Stimulated activated CD8-positive, alpha-beta memory T cell treated with anti-CD3 and anti-CD28 coated beads, Interleukin-7, amount 100 ng/mL, for 1 hour (primary cell): ENCODE measurements at places on chromosomes 3 and 15.

DNA sequence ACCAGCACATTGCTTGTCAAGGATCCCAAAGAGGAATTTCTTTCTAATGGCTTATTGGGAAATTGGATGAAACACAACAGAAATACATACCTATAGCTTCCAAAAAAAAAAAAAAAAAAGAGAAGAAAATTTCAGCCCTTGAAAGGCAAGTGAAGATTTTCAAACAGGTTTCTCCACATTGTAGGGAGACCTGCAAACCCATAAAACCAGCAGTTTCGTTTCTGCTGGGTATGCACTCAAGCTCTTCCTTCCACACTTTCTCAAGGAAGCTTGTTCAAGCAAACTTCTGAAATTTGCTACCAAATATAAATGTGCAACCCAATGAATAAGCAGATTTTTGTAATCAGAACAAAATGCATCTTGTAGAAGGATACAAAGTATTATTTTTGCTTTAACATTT, 15.9 kb upstream of the SH3BP5 start:
- DNase-seq: no peak

- DNase-seq: no peak
These were observed 149.3 kb downstream of the CACNA1D start for GRCh38 chr3:53643757-53644156.

- DNase-seq: no peak
These were observed 6.6 kb upstream of the ATP10A start for GRCh38 chr15:25869701-25870100.

DNA sequence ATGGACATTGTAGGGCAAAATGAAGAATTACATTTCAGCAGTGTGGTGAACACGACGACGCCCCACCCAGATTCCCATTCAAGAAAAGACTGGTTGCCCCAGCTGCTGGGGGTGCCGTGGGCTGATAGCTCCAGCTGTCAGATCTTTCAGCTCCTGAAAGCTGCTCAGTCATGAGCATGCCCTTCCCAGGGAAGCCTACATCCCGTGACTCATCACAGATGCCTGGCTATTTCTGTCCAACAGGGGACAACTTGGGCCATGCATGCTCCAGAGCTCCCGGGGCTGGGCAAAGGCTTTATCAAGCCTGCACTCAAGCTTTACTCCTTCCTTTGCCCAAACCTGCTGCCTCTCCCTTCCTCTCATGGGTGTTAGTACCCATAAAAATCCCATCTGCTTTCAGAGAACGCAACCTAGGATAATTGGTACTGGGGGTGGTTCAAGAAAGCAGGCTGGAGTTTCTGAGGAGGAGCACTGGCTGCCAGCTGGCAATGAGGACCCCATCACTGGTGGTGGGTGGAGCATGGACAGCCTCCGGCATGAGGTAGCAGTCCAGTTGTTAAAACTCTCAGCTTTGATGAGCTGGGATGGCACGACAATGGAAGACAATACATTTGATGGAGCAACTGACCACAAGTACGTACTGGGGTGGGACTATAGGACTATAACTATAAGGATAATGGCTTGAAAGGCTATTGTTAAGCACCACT, 16.4 kb upstream of the ST8SIA2 start:
- no peak for DNase-seq

DNA sequence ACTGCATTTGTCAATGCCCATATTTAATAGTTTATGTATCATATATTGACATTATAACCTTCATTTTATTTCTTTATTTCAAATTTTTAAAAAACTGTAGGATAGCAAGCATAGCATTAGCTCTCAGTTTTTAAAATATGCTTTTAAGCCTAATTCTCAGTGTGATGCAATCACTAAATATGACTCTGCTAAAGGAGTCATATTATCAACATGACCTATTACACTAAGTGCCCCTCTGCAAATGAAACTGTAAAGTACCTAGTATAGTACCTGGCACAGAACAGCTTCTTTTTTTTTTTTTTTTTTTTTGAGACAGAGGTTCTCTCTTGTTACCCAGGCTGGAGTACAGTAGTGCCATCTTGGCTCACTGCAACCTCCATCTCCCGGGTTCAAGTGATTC, 179.4 kb upstream of the CGNL1 start:
- no peak for DNase-seq

DNA sequence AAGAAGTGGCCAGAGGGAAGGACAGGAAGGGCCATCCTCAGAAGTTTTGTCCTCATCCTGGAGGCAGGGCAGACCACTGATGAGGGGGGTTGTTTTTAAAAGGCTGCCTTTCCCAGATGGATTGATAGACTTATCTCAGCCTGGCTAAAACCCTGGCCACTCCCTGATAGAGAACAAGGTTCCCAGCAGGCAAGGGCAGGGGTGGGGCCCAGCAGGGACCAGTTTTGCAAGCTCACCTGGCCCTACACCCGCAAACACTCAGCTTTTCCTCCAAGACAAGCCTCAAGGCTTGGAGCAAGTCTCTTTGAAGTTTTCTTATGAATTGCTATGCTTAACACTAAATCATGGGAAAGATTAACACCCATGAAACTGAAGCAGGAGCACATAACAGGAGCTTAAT, 9.1 kb downstream of the LIPC start:
- no peak for DNase-seq

DNA sequence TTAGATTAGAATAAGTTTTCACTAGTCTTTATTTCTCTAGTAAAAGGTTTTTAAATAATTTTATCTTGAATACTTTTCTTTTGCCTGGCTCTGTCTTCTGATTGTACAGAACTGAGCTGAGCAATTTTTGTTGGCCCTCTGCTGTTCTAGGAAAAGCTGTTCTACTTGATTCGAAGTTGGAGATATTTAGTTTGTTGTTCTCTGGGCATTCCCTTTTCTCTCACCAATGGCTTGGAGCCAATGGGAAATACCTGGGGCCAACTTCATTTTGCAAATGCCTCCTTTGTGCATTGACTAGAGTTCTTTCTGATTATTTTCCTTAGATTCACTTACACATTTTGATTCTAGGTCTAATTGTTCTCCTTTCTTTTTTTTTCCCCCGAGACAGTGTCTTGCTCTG, 16.5 kb downstream of the ABHD5 start:
- DNase-seq: no peak

DNA sequence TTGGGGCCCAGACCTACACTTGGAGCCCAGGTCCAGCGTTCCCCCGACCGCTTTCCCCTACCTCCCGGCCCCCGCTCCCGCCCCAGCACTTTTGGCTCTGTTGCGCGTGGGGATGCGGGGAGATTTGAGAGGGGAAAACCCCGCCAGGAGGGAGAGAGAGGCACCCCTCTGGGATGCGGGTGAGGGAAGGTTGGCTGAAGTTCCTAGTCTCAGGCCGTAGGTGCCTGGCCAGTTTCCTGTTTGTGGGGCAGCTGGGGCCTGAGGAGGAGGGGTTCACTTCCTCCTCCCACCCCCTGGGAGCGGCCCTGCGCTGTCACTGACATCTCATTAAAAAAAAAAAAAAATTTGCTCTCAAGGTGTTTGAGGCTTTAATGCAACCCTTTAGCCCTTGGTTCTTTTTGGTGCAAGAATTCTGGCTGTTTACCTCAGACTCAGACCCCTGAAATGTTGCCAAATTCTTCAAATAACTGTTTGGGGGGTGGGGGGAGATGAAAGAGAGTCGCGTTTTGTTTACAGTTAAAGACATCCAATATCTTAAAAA, 2.6 kb downstream of the FAM43A start:
- DNase-seq: no peak

GRCh38 chr15:66405007-66405406, 18.3 kb downstream of the MAP2K1 start:
- no peak for DNase-seq

DNA sequence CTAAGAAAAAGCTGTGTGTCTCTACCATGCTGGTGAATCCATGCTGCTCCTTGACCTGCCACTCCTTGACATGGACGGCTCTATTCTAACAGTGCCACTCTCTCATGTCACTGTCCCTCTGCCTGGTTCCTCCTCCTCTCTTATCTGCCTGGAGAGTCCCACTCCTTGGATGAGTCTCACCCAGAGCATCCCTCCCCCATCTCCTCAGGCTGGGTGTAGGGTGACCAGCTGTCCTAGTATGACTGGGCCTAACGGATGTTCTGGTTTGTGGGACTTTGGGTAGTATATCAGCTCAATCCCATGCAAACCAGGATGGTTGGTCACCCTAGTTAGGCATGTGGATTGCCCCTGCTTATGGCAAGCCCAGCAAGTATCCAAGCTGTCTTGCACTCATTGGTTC, 54.3 kb downstream of the LIPC start:
- DNase-seq: no peak

DNA sequence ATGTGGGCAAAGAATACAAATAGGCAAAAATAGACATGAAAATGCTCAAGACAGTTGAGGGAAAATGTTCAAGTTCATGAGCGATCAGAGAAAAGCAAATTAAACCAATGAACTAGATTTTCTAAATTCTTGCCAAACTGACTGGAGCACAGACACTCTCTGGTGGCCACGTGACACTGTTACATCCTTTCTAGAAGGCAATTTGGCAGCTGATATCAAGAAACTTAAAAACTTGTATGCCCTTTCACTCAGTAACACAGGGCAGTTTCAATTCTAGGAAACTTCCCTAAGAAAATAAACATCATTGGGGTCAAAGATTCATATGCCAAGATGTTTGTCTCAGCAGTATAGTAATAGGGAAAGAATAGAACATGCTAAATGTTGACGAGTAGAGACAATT, 52.2 kb downstream of the ABHD5 start:
- DNase-seq: no peak
